Activated T-helper 9 cell treated with anti-CD3 and anti-CD28 coated beads, Interleukin-2, amount 50 U/mL, for 16 hours (primary cell): ENCODE measurements at places on chromosomes 1 and 21.
A peak's percentile ranks its signal among the peaks of the same experiment; 100 is the strongest.

GRCh38 chr1:45569571-45569961 is 14.3 kb upstream of the NASP start:
- DNase-seq = no peak

DNA sequence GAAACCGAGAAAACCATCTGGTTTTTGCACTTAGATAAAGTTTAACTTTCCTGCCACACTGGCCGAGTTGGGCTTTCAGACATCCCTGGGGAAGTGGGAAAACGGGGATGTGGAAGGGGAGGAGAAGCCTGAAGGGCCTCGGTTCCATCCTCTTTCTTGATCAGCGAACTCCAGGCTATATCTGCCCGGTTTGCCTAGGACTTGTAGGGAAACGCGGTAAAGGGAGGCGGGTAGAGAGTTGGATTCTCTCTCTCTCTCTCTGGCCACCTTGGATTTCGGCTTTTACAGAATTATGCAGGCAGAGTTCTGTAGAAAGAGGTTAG is 4.6 kb upstream of the LHX8 start:
- DNase-seq = no peak

- DNase-seq = no peak
These were observed 88.7 kb downstream of the RABGAP1L start for GRCh38 chr1:174248041-174248440.

DNA sequence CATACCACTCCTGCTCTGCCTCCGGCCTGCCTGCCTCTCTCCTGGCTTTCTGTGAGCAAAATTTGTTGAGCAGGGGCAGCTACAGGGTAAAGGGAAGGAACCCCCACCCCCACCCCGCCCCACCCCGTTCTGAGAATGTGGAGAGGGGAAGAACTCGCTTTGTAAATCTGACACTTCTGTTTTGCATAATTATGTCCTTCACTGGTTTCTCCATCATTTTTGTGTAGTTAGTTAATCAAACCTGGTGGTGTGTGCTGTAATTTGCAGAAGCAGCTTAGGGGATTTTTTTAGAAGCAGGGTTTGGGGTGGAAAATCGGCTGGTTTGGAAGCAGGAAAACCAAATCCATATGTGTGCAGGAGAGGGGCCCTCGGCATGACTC is 58.1 kb upstream of the TMEM51 start:
- no peak for DNase-seq

- no peak for DNase-seq
These were observed 869.1 kb downstream of the KCNT2 start for GRCh38 chr1:195738966-195739650.

DNA sequence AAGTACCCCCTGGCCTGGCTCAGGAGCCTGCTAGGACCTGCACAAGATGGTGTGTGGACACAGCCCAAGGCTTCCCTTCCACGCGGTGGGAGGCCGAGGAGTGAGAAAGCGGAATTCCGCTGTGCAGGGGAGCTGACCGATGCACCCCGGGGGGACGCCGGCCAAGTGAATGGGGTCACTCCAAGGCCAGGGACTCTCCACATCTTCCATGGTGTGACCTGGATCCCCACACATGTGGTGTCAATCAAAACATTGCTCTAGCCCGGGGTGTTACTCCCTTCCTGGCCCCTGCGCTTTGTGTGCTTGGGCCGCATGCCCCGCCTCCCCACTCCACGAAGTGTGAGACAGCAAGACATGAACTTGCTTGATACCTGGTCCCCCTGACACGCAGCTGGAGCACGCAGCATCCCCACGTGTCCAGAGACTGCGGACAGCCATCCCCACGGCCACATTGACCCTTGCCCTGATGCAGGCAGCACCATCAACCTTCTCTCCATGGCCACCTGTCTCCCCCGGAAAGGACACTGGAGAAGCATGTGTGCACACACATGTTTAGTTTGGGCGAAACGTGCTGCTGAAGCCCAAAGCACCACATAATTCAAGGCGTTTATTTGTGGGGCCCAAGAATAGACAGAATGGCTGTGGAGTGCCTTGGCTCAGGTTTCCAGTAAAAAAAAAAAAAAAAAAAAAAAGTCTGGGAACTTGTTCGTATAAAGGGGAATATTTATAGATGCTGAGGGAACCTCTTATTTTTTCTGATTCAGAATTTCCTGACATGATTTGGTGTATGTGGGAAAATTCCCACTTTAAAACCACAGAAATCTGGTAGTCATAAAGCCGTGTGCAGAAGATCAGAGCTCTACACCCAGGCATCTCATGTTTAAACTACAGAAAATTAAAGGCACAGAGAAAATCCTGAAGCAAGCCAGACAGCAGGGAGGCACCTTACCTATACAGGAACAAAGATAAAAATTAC is 171.7 kb downstream of the HUNK start:
- no peak for DNase-seq

DNA sequence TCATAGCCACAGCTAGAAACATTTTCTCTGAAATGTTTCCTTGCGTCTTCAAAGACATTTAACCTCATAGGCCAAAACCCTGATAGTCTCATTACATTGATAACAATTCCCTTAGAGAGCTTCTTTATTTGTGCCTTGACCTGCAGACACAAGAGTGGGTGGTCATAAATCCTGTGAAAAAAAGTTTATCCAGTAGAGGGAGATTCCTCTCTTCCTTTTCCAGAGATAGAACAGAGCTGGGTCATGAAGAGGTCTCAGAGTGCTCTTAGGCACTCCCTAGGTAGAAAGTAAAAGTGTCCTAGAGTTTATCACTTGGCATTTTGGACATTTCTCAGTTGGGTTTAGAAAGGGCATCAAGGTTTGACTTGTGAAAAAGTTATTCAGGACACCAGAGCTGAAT is 426.1 kb downstream of the NUF2 start:
- DNase-seq = no peak

- DNase-seq = no peak
These were observed 471.4 kb downstream of the PTBP2 start for GRCh38 chr1:97192872-97193572.

DNA sequence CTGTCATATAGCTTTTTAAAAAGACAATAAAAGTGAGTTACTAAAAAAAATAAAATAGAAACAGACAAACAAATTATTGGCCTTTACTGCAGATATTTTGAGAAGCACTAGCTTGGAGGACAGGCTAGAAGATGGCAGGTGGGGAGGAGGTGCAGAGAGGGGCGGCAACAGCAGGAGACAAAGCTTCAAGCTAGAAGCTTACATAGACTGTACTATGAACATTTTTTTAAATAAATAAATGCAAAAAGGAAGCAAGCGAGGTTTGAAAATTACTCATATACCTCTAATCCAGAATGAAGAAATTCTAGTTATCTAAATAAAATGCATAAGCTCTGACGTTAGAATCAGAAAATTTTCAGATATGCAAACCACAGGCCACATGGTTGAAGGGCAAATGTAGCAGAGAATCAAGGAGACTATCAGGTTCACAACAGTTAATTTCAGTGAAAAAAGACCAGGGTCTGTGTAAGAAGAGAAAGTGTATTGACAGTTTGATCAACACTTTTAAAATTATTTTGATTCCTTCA is 54.9 kb downstream of the NRIP1 start:
- no peak for DNase-seq

DNA sequence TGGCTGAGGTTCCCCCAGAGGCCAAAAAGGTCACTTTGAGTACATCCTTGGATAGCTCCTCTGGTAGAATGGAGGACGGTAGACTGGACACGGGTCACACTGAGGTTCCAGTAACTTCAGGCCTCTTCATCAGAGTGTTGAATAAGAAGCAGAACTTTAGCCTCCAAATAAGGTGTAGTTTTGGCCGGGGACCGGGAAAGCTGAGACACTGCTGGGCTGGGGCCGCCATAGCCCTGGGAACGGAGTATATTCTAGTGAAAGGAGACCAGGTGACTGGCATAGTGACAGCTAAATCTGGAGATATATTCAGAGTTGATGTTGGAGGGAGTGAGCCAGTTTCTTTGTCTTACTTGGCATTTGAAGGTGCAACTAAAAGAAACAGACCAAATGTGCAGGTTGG is 84.1 kb downstream of the EVA1C start:
- no peak for DNase-seq

GRCh38 chr1:244010191-244010590 is 40.9 kb upstream of the ZBTB18 start:
- DNase-seq = peak; percentile 20

DNA sequence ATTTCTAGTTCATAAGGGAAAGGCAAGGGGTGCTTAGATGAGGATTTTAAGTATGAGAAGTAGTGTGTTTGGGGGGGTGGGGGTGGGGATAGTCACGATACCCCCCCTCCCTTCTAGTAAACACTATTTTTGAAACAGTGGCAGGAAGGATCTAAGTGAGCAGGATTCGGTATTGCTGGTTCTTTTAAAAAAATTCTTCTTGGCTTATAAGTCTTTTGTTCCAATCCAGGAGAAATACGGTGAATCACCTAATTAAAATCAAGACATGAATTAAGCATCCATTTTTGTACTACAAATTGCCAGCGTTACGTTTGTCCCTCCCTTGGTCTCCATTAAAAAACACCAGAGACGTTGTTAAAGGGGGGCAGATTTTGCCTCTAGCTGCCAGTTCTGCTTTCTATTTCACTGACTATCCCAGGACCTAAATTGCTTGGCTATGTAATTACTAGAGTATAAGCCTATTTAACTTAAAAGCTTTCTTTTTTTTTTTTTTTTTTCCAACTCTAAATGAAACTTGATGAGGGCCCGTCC is 911 bp downstream of the LMO4 start:
- no peak for DNase-seq

DNA sequence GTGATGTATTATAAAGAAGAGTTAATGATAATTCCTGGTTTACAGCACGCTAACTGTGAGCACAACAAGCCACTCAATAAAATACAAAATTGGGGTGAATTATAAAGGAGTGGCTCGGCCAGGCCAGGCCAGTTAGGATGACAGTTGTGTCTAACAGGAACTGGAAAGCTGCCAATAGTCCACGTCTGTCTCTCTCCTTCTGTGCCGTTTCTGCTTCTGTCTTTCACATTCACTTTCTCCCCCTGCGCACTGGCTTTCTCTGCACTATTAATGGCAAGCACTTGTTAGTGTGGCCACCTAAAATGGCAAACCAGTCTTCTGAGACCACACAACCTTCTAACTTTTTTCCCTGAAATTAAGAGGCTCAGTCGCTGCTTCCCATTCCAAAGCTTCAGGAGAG is 394.3 kb downstream of the NTNG1 start:
- DNase-seq = no peak

GRCh38 chr1:40404670-40405462 is 31.3 kb downstream of the SMAP2 start:
- no peak for DNase-seq

DNA sequence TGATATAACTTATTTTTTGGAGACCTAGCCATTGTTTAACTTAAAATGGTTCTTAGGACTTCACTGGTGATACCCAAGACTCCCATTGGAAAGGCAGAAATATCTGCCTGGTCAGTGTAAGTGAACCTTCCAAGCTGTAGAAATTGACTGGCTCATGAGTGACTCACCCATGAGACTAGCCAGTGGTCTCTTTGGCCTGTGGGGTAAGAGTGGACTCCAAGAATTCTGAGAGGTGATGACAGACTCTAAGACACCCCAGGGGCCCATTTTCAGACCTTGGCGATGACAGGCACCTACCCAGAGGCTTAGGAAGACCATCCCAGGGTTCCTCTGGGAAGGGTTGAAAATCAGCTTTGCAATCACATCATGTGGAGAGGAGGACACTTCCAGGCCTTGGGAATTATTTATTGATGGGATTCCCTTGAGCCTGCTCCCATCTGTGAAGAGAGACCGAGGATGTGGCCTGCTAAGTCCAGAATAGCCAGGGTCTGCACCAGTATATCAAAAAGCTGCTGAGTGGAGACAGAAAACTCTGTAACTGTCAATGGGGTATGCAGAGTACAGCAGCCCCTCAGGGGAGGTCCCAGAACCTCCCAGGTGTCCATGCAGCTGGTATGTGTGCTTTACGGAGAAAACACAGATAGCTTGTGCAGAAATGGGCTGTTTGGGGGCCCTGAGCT is 78.9 kb downstream of the KAZN start:
- no peak for DNase-seq

DNA sequence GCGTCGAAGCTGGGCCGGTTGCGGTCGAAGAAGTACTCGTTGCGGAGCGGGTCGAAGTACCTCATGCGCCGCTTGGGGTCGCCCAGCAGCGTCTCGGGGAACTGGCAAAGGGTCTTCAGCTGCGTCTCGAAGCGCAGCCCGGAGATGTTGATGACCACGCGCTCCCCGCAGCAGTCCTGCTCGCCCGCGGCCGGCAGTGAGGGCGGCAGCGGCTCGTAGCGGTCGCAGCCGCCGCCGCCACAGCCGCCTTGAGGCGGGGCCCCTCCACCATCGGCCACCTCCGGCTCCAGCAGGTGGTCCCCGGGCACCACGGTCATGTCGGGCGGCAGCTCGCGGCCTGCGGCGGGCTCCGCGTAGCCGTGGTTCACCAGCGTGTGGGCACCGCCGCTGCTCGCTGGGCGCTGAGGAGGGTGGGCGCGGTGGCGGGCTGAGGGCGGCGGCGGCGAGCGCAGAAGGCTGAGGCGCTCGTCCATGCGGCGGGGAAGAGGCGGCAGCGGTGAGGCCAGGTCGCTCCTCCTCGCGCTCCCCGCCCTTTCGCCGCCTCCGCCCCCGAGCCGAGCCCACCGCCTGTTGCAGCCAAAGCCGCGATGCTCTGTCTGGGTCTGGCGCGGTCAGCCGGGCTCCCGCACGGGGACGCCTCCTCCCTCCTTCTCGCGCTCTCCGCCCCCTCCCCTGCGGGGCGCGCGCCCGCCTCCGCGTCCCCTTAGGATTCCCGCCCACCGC is at the start of gene KCNA3:
Gene KCNA3 (minus strand): TSS at position 604 of the 723 bp plus-strand sequence. CDS start 131 bp downstream, at position 473.
- DNase-seq = peak; percentile 60

DNA sequence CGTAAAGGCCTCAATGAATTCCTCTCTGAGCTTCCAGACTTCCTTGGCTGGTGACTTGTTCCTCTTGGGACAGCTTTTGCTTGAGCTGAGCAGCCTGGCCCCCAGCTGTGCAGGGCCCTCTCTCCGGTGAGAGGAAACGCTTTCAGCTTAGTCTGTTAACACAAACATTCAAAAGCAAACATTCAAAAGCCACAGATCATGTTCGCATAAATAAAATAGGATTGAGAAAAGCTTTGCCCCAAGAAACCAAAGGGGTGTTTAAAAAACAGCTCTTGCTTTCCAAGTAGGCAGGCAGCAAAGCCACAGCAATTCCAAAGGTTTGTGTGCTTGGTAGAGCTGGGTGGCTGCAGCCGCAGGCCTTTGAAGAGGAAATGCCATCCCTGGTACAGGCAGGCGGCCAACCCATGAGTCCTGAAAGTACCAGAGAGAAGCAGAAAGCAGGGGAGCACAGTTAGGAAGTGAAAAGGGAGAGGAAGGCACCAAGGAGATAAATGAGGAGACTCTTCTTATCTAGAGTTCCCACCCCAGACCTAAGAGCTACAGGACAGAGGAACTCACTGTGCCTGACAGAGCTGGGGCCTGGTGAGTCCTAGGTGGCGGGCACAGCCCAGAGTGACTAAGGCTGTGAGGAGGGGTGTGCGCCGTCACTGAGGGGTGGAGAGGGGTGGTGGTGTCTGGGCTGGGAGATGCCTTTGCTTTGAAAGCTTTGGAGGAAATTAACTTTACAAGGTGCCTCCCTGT is 48.4 kb downstream of the CCN1 start:
- DNase-seq = no peak

DNA sequence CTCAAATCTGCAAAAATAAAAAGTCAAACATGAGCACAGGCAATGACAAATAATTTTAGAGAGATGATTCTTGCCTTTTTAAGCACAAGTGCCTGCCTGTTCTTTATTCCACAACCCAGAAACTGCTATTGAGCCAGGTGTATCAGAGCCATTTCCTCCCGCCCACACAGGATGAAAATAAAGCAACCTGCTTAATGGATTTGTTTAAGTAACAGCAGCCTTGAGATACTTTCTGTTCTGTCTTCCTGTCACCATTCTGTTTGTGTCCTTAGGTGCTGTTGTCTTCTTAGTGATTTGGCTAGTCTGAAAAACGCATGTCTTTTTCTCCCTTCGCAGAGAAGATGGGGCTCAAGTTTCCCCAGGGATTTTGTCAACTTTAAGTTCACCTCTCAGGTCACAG is 11.4 kb downstream of the RPE65 start:
- no peak for DNase-seq
